ENCODE measurements at places on chromosomes 3 and 15.

GRCh38 chr3:170802164-170803151 is 67.5 kb downstream of the RPL22L1 start:
- no peak for DNase-seq

- DNase-seq = peak; percentile 55
These were observed 1.7 kb downstream of the TIPARP start for GRCh38 chr3:156675830-156676767.

DNA sequence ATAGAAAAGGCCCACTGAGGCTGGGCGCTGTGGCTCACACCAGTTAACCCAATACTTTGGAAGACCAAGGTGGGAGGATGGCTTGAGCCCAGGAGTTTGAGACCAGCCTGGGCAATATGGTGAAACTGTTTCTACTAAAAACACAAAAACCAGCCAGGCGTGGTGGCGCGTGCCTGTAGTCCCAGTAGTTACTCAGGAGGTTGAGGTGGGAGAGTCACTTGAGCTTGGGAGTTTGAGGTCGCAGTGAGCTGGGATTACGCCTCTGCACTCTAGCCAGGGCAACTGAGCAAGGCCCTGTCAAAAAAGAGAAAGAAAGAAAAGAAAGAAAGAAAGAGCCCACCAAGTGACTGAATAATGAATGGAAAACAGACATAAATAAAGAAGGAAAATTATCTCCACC is 32.0 kb downstream of the TAMM41 start:
- no peak for DNase-seq

- DNase-seq = no peak
These were observed 6.1 kb upstream of the LDHAL6B start for GRCh38 chr15:59200560-59200959.

DNA sequence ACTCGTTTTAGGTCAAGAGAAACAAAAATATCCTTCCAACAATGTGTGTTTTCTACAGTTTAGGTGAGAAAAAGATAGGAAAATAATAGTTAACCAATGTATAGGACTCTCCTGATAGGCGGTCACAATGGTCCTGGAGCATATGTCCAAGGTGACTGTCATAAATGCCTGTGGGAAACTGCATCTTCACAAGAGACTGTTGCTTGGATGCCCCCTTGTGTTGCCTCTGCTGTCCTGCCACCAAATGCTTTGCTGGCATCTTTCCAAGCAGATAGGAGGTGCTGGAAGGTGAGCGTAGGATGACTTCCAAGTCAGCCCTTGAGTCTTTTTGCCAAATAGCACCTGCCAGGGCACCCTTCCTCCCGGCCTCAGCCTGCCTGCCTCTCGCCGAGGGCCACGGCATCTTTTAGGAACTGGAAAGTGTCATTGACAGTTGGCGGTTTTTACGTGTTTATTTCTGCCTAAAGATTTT is 24.1 kb upstream of the SACM1L start:
- DNase-seq = peak; percentile 85

- peak; percentile 86 for DNase-seq
These were observed 5.4 kb upstream of the SENP7 start for GRCh38 chr3:101518421-101518871.

DNA sequence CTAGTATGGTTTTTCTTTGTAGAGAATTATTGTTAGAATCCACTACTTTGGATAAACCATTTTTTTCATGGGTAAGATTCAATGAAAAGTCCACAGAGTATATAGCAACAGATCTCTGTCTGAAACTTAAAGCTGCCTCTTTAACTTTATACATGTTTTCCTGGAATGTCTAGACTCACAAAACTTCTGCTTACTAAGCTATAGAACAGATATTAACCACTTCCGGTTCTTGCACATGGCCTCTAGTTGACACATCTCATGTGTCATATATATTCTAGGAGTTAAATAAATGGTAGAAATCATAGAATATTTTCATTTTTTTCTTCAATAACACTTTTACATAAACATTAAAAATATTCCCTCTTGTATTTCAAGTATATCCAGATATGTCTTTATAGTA is 1693.9 kb downstream of the SI start:
- DNase-seq = no peak
